Uterus (tissue), 4 donors: ENCODE measurements at places on chromosomes 2 and 18. TPM values are rescaled to one million over a fixed set of nuclear protein-coding genes. Genes with fewer than 3 reads are reported as not detected.

DNA sequence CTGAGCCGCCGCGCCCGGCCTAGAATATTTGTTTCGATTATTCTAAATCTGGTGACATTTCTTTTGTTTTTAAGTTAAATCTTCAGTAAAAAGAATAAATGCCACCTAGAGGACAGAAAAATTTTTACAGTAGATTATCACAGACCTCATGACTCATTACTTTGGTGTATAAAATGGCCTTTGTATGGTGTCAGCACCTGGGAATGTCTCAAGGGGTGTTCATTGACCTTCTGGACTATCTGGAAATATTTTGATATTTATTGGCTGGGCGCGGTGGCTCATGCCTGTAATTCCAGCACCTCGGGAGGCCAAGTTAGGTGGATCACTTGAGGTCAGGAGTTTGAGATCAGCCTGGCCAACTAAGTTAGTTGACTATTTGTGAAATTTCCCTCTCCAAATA lies 30.3 kb upstream of the SLC30A6 start:
- H3K36me3 ChIP-seq = no peaks in the 10 kb centered on the region
- no peaks in the 10 kb centered on the region for H3K27me3 ChIP-seq
- H3K4me3 ChIP-seq = no peak overlapping the region
- DNase-seq = no peak

- DNase-seq = no peak
- no peaks in the 10 kb centered on the region for H3K36me3 ChIP-seq
- no peaks in the 10 kb centered on the region for H3K4me1 ChIP-seq
- H3K27ac ChIP-seq = no peak overlapping the region
- no peaks in the 10 kb centered on the region for H3K27me3 ChIP-seq
- H3K4me3 ChIP-seq = no peak overlapping the region
Measured at GRCh38 chr2:119364798-119365197, 1.8 kb downstream of the C2orf76 start.

DNA sequence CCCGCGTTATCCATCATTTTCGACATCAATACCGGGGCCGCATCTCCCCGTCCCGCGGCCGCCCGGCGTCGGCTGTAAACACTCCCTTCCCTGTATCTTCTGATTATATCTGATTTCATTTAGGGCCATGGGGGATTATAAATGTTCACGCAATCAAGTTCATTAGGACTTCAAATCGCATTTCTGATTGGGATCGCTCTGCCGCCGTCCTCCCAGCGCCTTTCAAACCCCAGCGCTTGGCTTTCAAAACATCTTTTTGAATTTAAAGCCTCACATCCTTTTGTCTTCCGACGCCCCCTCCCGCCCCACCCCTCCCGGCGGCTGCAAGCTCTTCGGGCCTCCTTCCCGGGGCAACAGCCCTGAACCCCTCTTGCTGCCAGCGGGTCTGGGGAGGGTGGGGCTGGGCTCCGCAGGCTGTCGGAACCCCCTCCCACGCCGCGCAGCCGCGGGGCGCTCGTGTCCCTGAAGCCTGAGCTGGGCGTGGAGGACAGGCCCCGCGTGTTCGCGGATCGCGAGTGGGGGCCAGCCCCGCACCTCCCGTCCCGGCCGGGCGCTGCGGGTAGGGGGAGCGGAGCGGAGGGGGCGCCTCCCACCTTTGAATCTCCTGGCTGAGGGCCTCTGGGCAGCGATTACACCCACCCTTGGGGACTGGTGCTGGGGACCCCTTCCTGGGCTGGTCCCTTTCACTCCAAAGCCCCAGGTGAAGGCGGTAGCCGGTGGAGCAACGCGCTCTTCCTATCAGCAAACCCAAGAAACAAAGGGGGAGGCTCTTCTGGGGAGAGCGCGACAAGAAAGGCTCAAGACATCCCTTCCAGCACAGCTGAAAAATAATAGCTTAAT lies 11.3 kb upstream of the GBX2 start:
- no peak for DNase-seq
- H3K36me3 ChIP-seq = no peaks in the 10 kb centered on the region
- no peak overlapping the region for H3K4me3 ChIP-seq
- peaks cover 20% of the 10 kb centered on the region for H3K27me3 ChIP-seq
- H3K27ac ChIP-seq = no peak overlapping the region

The CAPN14 gene
- total RNA-seq = not detected

The LIMS3 gene
- total RNA-seq = not detected

The ACOXL gene
- total RNA-seq = not detected
